ENCODE measurements at places on chromosomes 3 and 15. TPM values are rescaled to one million over a fixed set of nuclear protein-coding genes. Genes with fewer than 3 reads are reported as not detected.

DNA sequence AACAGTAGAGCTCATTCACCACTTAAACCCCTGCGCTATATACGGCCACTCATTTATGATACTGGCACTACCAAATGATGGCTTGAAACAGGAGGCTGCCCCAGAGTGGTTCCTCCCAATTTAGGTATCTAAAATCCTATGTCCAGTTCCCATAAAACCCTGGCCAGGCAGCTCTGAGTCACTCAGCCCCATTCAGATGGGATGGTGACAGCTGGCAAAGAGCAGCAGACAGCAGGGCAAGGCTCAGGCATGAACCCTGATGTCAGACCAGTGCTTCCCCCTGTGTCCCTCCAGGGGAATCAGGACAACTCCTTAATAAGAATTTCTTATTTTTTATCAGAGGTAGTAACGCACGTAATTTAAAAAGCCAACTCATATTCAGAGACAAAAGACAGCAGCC, 77.2 kb upstream of the RNU6-1 start:
- DNase-seq: no peak

DNA sequence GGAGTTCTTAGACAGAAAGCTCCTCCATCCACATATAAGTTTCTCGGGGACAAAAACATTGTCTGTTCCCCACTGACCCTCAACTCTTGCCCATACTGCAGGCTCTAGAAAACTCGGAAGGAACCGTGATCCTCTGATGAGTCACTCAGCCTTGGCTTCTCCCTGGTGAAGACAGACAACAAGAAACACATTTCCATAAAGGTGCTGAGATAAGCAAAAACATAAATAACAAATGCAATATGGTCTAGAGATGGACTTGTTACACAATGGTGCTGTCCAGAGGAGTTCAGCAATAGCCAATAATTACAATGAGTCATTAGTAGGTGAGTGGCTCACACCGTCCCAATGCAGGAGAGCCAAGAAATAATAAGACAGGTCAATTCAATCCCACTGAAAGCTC, 43.7 kb downstream of the MAGI1 start:
- peak; percentile 45 for DNase-seq

DNA sequence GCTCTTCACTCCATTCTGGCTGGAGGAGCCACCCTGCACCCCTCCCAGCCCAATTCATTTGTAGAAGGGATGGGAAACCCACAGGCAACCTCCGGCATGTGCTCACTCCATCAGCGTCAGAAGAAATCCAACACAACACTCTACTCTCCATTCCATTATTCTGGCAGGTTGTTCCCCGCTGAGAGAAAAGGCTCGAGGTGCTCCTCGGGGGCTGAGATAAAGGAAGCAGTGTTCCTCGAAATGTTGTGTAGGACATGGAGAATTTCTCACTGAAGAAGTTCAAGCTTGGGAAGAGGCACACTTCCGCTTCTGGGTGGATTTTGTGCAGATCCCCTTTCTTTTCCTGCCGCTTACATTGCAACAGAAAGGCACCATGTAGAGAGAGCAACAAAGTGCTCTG, 355.0 kb upstream of the CFAP20DC start:
- no peak for DNase-seq

DNA sequence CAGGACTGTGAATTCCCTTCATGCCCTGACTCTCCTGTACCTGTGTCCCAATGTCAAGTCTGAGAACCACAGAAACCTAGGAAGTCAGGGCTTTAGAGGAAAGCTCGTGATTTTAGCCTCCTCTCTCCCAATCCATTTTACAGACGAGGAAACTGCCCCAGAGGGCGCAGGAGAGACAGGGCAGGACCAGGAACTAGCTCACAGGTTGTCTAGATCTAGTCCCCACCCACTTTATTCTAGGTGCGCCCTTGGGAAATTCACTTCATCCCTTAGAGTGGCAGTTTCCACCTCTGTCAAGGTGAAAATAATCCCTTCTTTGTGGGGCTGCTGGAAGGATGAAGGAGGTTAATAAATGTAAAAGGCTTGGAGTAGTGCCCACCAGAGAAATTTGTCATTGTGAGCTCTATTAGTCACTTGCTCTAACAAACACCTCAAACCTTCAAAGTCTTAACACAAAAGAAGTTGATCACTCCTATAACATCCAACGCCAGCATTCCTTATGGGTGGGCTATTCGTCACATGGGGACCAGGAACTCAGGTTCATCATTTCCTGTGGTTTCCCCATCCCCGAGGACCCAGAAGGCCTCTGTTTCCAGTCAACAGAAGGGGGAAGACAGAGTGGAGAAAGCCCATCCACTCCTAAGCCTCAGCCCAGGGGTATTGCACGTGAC, 282.3 kb downstream of the XXYLT1 start:
- DNase-seq: no peak

DNA sequence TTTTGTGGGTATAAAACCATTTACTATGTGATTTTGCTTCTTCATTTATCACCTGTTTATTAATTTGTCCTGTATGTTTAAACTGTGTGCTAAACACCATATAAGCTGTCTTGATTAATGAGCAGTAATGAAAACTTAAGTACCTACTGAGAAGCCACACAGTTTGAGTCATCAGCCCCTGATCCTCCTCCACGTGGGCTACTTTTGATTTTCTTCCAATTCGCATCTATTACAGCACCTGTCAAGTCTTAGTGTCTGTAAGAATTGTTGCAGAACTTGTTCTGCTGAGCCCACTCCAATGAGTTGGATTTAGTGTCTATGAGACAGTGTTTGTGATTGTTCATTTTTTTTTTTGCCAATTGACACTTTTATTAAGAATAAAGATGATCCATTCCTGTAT, 16.8 kb downstream of the EPHA6 start:
- no peak for DNase-seq

- no peak for DNase-seq
These were observed 33.1 kb upstream of the CCDC50 start for GRCh38 chr3:191296041-191296541.

- DNase-seq: no peak
These were observed 109.6 kb downstream of the ETFA start for GRCh38 chr15:76201536-76202255.

AQP9 gene
- polyA plus RNA-seq: 0.27 TPM

PPM1L gene
- 4.5 TPM for polyA plus RNA-seq
